ENCODE measurements at places on chromosomes 13 and 19.
A peak's percentile ranks its signal among the peaks of the same experiment; 100 is the strongest.

- no peak for DNase-seq
Measured at GRCh38 chr13:49428041-49428763, 15.7 kb downstream of the CAB39L start.

DNA sequence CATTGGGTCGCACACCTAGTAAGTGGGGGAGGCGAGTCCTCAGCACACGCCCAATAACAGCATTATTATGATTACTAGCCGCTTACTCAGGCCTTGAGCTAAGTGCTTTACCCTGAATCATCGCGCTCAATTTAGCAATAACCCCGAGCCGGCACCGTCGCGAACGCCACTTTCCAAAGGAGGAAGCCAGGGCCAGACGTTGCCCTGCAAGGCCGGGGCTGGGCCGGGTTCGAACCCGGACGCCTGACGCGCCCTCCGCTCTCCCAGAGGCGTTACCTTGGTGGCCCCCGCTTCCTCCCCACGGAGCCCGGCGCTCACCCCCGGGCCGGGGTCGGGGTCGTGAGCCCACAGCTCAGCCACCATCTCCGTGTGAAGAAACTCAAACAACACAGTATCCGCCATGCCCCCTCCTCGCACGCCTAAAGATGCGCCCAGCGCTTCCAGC is at the start of gene TRAPPC6A:
TSS of gene TRAPPC6A (minus strand) at position 421 of the 445 bp plus-strand sequence. CDS start at position 402, 19 bp downstream.
- no peak for DNase-seq

- DNase-seq, result no peak
Measured at GRCh38 chr19:5293612-5294378, 46.8 kb downstream of the PTPRS start.

GRCh38 chr13:103676329-103676728 is 610.1 kb upstream of the SLC10A2 start:
- no peak for DNase-seq

- no peak for DNase-seq
Measured at GRCh38 chr13:110509478-110509926, 52.0 kb downstream of the RAB20 start.

DNA sequence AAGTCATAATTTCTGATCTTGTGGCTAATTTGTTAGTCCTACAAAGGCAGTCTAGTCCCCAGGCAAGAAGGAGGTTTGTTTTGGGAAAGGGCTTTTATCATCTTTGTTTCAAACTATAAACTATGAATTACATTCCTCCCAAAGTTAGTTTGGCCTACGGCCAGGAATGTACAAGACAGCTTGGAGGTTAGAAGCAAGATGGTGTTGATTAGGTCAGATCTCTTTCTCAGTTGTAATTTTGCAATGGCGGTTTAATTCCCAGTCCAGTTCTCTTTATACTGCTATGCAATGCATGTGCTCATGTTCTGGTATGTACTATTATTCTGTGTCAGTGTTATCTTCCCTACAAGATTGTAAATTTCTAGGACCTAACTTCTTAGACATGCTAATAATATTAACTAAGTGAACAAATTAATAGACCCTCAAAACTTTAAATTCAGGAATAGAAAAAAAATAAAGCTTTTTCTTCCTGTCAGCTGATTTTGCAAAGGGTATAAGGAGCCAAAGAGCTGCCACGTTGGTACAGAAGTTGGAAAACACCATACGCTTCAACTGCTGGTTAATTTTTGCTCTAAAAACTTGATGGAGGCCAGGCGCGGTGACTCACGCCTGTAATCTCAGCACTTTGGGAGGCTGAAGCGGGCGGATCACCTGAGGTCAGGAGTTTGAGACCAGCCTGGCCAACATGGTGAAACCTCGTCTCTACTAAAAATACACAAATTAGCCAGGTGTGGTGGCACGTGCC is 1.3 kb upstream of the DNAJC15 start:
- no peak for DNase-seq

DNA sequence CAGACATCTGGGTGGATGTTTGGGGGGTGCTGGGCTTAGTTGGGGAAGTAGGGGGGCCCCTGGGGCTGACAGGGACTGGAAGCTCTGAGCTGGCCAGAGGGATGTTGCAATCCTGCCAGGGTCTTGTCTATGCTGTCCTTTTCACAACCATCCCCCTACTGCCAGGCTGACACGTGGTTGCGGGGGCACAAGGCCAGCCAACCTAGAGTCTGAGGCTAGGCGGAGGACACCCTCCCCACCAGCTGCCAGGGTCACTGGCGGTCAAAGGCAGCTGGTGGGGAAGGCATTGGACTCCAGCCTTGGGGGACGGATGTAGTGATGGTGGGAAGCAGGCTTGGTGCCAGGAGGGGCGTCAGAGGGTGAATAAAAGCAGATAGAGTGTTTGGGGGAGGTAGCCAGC is 1.6 kb upstream of the APOC1 start:
- DNase-seq, result no peak

- DNase-seq, result no peak
Measured at GRCh38 chr13:80379245-80379644, 38.3 kb upstream of the SPRY2 start.

GRCh38 chr19:1568320-1569019 is at the start of gene MEX3D:
Gene MEX3D (minus strand): TSS chr19:1568325. CDS start chr19:1568058, 267 bp downstream.
- peak; percentile 87 for DNase-seq

All from activated CD4-positive, alpha-beta T cell treated with anti-CD3 and anti-CD28 coated beads, Interleukin-10, Interleukin-2, amounts not matched to agents 100 ng/mL and 50 ng/mL, durations not matched to agents 16 hours and 8 hours (primary cell).